HL-60 (cell line): ENCODE measurements at places on chromosomes 3 and 15.

DNA sequence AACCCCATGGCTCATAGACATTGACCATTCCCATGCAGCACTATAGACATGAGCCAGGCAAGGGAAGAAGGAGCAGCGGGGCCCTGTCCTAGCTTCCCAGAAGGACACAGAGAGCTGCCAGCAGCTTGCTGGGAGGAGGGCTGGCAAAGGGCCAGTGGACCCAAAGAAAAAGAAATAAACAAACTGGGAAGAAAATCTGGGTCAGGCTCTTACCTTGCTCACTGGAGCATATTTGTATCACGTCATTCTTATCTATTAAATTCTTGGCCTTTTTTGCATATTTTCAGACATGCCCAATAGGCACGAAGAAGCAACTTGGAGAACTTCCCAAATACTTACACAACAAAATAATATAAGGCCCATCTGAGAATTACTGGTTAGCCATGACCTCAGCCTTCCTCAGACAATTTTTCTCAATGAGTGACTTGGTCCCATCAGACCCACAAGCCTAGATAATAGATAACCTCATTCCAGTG, 28.4 kb downstream of the RASGRP1 start:
- DNase-seq: no peak

DNA sequence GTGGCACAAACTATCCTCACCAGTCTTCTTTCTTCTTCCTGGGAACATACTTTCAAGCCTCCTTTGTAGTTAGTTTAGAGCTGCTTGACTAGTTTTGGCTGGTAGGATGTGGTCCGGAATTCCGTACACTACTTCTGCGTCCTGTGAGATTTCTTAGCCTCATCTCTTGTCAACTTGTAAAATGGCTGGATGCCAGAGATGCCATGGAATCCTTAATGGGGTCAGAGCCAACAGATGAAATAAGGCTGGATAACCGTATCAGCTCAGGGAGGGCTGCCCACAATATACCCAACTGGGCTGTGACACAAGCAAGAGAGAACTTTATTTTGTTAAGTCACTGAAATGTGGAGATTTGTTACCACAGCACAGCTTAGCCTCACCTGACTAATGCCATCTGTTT, 466.9 kb upstream of the MDFIC2 start:
- no peak for DNase-seq

DNA sequence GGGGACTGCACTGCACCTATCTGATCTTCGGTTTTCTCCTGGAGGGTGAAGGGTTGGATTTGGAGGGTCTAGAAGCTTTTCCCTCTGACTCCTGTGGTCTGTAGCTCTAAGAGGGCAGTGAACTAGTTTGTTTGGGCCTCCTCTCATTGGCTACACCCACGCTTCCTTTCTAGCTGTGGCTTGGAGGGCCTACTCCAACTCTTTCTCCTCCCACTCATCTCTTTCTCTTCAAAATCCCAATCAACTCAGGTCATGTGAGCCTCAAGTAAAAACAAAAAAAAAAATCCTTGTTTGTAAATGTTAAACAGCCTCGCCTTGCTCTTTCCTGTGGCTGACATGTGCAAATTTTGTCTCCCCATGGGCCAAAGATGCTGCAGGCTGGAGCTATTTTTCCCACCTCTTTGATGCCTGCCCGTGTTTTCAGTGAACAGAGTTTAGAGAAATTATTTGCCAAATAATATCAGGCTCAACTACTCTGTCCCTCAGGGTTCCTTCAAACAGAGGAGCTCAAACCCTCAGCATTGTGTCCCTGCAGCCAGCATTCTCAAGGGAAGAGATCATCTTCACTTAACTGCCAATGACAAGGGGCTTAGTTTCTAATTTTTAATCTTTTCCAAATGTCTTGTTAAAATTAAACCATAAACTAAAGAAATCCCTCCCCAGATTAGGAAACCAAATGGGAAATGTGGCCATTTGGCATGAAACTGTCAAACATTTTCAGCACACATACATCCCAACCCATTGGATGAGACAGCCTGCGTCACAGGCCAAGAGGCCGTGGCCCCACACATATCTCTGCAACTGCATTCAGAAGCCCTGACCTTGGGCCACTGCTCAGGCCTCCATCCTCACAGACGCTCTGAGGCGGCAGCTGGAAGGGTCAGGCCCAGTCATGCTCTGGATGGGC, 114.8 kb upstream of the THBS1 start:
- DNase-seq: no peak

GRCh38 chr3:155504682-155505081, 211.2 kb upstream of the STRIT1 start:
- no peak for DNase-seq

DNA sequence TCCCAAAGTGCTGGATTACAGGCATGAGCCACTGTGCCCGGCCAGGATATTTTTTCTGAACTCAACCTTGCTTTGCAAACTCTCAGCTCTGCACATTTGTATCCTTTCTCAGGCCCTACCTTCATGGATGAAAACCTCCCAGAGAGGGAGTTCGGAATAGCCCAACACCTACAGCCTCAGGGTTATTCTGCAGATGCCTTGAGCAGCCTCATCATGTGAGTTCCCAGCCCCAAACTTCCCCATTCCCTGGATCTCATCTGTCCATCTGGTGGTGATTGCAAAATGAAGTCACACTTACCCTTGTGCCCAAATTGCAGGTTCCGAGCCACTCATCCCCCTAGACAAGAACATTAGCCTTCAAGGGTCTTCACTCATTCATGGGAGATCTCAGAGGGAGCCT, 39.9 kb upstream of the KLHL25 start:
- no peak for DNase-seq

- DNase-seq: no peak
Observed at GRCh38 chr3:170806676-170807075, 63.3 kb downstream of the RPL22L1 start.

GRCh38 chr15:77907824-77908751, 169.4 kb downstream of the TBC1D2B start:
- peak; percentile 34 for DNase-seq

DNA sequence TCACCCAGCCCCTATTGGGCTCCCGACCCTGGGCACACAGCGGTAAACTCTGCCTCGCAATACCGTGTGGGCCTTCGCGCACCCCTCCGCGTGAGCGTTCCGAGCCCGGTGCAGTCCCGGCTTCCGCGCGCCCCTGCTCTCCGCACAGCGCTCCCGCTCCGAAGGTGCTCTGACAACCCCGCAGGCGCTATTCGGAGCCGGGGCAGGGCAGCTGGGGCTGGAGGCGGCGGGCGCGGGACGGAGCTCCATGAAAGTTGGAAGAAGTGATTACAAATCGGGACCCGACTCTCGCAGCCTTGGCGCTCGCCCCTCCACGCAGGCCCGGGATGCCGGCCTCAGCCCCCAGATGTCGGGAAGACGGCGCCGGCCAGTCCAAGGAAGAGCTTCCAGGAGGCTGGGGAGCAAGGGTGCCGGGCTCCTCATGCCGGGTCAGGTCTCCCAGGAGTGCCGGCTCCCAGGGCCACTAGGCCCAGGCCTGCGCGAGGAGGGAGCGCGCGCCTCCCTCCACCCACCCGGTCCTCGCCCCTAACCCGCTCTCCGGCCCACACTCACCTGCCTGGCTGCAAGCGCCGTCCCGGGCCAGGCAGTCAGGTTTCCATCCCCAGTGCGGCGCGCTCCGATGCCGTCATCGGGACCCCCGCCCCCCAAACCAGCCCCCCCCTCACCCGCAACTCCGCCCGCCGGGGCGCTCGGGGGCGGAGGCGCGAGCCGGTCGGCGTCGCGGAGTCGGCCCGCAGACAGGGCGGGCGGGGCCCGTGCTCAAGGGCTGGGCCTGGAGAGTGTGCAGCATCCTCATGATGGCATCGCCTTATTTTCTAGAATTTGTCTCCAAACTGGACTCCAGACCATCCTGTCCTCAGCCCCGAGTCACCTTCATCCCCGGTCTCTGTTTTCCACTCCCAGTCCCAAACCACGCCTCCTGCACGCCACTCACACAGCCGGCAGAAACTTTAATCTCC, at the start of gene KIF7:
TSS of gene KIF7 (minus strand) at position 621 of the 959 bp plus-strand sequence. CDS start 2,537 bp downstream, outside the sequence.
- DNase-seq: no peak

DNA sequence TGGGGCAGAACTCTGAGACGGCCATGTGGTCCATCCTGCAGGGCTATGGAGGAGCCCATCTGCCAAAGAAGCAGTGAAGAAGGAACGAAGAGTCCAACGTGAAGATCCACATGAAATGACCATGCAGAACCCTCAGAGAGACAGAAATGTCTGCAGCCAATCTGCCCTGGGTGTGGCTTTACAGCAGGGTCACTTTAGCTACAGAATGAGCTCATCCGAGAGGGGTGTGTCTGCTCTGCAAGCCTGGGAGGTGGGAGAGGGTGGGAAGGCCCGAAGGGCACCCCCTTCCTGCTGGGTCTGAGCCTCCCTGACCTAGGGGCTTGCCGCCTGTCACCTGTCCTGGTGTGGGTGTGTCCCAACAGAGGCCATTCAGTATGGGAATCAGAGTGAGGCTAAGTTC, 176.3 kb downstream of the ATP10A start:
- DNase-seq: no peak

- no peak for DNase-seq
Observed at GRCh38 chr3:52070724-52071621, 14.6 kb upstream of the DUSP7 start.

GRCh38 chr15:61830536-61831330, 229.5 kb downstream of the VPS13C start:
- DNase-seq: peak; percentile 34

GRCh38 chr3:152360302-152360701, 91.6 kb downstream of the MBNL1 start:
- DNase-seq: no peak

DNA sequence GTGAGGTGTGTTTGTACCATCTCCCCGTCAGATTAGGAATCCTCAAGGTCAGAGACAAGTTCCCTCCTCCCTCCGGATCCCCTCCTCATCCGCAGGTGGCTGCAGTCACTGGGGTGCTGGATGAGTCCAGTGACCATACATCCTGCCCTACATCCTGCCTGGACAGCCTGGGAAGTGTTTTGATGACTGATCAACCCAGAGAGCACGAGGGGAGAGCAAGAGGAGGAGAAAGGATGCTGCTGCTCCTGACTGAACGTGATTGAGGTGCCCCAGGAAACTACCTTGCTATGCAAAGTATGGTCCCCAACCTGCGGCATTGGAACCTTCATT, 65.1 kb downstream of the SLC12A8 start:
- DNase-seq: no peak

DNA sequence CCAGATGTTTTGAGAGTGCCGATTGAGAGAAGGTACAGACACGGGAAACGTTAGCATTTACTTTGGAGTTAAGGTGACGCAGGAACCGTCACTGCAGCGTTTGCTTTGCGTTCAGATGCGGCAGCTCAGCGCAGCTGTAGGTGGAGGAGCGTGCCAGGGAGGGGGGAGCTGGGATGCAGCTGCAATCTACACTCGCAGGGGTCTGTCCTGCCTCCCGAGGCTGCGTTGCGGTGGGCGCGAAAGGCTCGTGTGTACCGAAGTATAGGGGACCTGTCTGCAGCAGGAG, 425 bp upstream of the FYTTD1 start:
- no peak for DNase-seq

DNA sequence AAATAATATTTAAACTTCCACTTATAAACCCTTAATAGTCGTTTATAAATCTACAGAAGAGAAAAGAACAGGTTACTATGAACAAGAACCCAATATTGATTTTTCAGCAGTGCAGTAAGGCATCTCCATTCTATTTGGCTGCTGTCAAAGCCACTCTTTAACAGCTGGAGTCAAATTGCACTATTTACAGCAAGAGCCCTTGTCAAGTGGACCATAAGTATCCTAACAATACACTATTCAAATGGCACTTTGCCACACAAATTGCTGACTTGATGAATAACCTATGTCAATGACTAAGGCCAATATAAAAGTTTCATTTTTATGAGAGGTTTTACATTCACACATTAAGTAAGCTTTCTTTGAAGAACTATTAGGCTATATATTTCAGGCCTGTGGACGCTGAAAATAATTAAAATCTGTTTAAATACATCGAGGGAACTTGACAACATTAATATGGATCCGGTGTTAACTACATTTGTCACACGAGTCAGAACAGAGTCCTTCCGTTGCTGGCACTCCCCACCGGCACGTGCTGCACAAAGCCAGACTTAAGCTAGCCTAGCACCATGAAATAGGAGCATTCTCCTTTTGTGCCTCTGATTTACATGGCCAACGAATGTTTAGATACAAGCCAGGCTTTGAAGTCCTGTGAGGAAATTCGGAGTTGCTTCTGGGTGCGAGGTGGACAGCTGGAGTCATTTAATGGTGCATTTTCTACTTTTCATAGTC, 100.5 kb downstream of the WDR72 start:
- DNase-seq: no peak

DNA sequence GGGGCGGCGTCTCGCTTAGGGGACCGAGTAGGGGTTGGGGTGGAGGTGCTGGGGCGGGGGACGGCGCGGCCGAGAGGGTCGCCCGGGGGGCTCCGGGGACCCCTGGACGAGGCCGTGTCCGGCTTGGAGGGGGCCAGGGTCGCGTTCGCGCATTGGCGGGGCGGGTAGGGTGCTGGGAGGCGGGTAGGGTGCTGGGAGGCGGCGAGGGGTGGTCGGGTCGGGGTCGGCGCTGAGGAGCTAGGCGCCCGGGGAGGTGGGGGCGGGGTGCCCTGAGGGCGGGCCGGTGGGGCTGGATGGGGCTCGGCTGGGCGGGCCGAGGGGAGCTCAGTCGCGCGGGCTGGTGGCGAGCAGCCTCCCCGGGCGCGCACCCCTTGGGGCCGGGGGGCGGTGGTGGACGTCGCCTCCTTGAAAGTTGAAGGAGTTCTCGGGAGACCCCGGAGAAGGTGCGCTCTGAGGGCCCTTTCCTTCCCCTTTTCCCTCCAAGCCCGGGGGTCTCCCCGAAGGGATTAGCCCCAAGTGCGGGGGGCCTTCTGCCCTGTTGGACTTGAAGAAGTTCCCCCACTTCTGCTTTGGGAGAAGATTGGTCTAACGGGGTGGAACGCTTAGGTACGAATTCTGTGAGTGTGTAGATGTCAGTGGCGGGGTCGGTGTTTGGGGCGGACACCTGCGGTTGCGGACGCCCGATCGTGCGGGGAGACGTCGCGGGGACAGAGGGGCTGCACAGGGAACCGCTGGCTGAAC, 543 bp downstream of the MEF2A start:
- peak; percentile 53 for DNase-seq

- no peak for DNase-seq
Observed at GRCh38 chr3:171678971-171679492, 131.3 kb downstream of the PLD1 start.

DNA sequence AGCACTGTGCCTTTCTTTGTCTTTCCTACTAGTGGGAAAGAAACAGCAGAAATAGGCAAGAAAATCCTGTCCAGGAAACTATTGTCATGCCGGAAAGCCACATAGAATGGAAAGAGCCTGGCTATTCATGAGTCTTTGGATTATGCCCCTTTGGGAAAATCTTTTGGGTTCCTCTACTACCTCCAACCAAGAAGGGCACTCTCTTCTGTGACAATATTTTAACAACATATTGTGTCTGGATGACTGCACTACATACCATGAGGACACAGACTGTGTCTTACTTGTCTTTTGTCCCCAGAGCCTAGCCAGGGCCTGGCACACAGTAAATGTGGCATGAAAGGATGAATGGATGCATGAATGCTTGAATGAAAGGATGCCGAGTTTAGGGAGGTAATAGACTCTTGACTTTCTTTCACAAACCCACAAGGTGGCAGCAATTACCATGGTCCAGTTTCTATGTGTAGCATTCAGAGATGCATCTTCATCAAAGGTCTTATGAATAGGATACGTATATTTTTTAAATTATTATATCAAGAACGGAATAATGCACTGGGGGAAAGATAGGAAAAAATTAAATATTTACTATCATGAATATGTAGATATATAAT, 30.3 kb downstream of the ARL14 start:
- DNase-seq: peak; percentile 13
